CD4-positive, alpha-beta T cell treated with Interleukin-21 for 1 hour (primary cell): ENCODE measurements at places on chromosomes 2 and 18.
A peak's percentile ranks its signal among the peaks of the same experiment; 100 is the strongest.

GRCh38 chr2:9102861-9103662, 99.6 kb upstream of the MBOAT2 start:
- DNase-seq: no peak

- peak; percentile 71 for DNase-seq
Measured at GRCh38 chr2:147989809-147990403, 30.6 kb downstream of the ORC4 start.

GRCh38 chr2:123103902-123104301, 921.2 kb upstream of the CNTNAP5 start:
- no peak for DNase-seq

DNA sequence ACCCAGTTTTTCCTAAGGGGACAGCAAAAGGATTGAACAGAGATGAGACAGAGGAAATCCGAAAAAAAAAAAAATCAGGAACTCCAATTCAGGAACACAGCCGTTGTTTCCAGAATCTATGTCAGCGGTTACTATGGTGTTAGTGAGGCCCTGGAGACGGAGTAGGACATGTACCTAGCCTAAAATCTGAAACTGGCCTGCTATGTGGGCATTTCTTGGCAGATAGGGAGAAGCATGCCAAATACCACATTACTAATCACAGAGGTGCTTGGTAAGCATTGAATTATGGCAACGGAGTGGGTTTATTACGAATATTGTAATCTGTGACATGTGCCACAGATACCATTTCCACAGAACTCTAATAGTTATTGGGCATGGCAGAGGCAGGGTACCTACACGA, 530.6 kb downstream of the CCDC85A start:
- no peak for DNase-seq

GRCh38 chr2:177165721-177166711, 46.6 kb upstream of the HNRNPA3 start:
- peak; percentile 26 for DNase-seq

- no peak for DNase-seq
Measured at GRCh38 chr2:233707940-233708644, 4.6 kb upstream of the UGT1A5 start.

GRCh38 chr2:180519276-180519675, 461.1 kb upstream of the UBE2E3 start:
- no peak for DNase-seq

GRCh38 chr2:71453404-71454220, at the start of gene DYSF:
Gene DYSF (plus strand): TSS chr2:71453561.
- no peak for DNase-seq

DNA sequence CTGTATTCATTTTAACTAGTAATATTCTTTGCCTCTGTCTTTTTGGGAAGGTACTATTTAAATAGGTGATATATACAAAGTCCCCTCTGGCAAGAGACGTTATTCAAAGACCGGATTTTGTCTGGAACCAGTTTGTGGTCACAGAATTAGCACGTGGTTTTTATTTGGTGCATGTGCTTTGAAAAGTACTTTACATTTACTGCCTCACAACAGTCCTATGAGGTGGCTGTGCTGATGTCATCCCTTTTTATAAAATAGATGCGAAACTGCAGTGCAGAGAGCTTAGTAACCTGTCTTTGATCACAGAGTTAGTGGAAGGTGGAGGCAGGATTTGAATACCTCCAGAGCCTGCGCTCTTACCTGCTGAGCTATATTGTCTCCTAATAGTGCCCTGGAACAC, 4.0 kb downstream of the LPIN1 start:
- peak; percentile 84 for DNase-seq

- DNase-seq: no peak
Measured at GRCh38 chr2:95401480-95401879, 1.0 kb upstream of the FAHD2A start.

- DNase-seq: no peak
Measured at GRCh38 chr2:120964819-120965218, 229.2 kb downstream of the GLI2 start.

- DNase-seq: no peak
Measured at GRCh38 chr2:9971105-9971818, 19.8 kb downstream of the GRHL1 start.

DNA sequence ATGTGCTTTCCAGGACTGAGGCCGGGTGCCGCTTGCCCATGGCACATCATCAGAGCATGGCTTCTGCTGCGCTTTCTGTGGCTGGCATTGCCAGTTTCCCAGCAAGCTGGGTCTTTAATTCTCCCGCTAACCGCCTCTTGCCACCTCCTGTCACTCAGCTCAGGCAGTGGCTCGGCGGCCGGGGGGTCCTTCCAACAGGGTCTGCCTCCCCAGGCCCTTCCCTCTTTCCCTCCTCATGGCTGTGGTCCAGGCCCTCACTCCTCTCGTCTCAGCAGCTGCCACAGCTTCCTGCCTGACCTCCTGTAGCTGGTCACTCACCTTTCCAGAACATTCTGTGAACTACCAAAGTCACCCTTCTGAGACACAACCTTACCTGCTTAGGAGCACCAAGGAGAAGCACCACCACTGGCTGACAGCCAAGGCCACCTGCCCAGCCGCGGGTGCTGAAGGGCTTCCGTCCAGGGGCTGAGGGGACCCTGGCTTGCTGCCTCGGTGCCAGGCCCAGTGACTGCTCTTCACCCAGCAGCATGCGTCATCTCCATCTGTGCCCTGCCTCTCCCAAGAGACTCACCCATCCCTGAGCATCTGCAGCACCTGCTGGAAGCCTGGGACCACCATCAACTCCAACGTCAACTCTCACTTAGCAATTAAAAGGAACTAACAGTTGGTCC, 22.6 kb downstream of the CHMP1B start:
- no peak for DNase-seq

GRCh38 chr2:159131267-159131913, 155.1 kb downstream of the WDSUB1 start:
- no peak for DNase-seq

- no peak for DNase-seq
Measured at GRCh38 chr18:74819433-74820059, 221.9 kb downstream of the ZNF407 start.

- DNase-seq: no peak
Measured at GRCh38 chr2:15835991-15836688, 104.2 kb upstream of the MYCN start.

- DNase-seq: no peak
Measured at GRCh38 chr2:16272038-16272788, 331.9 kb downstream of the MYCN start.

GRCh38 chr2:14621114-14621513, 11.4 kb upstream of the LRATD1 start:
- no peak for DNase-seq

DNA sequence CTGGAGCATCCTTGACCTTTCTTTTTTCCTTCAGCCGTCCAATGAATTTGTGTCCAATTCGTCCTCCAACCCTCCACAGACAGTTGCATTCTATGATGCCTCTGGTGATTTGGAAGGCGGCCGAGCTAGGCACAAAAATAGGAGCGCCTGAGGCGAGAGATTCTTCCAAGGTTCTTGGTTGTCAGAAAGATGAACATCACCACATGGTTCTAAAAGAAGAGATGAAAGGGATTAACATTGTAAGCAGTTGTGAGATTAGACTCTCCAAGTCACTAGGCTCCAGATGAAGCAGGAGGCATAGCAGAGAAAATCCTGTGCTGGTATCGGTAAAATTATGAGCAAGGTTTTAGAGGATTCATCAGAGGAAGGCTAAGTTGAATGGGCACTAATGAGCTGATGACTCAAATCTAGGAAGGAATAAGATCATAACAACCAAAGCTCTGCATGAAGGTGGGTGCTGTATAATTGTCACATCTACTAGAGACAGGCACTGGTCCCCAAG, 75.4 kb upstream of the MAP4K3 start:
- no peak for DNase-seq

GRCh38 chr18:12921178-12921577, 26.6 kb upstream of the SEH1L start:
- peak; percentile 65 for DNase-seq

GRCh38 chr2:76316691-76317090, 606.0 kb upstream of the GCFC2 start:
- DNase-seq: no peak

DNA sequence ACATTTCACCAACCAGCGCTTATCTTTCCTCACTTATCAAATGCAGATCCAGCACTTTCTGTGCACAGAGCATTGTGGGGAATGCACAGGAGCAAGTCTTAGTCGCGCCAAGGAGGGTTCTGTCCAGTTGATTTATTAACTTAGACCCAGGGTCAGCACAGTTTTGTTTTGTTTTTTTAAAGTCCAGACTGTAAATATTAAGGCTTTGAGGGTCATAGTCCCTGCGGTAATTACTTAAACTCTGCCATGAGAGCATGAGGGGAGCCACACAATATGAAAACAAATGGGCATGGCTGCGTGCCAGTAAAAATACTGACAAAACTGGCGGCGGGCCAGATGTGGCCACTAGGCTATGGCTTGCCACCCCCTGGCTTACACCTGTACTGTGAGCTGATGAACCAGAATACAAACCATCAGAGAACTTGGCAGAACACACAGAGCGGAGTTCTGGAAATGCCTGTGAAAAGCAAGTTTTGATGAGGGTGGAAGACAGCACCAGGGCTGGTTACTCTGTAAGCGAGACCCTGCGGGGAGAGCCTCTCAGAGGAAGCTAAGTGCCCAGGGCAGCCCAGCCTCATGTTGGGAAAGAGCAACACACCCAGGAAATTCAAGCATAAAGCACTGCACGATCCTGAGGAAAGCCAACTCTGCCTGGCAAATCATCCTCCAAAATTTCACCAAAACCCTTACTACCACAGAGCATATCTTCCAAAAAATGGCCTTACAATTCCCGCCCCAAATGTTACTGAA, 43.6 kb downstream of the L3MBTL4 start:
- DNase-seq: no peak

DNA sequence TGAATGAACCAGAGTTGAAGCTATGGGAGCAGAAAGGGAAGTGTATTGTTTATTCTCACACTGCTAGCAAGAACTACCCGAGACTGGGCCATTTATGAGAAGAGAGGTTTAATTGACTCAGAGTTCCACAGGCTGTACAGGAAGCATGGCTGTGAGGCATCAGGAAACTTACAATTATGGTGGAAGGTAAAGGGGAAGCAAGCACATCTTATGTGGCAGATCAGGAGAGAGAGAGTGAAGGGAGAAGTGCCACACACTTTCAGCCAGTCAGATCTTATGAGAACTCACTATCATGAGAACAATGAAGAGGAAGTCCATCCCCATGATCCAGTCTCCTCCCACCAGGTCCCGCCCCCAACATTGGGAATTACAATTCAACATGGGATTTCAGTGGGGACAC, 383.2 kb upstream of the SLC14A2 start:
- no peak for DNase-seq

DNA sequence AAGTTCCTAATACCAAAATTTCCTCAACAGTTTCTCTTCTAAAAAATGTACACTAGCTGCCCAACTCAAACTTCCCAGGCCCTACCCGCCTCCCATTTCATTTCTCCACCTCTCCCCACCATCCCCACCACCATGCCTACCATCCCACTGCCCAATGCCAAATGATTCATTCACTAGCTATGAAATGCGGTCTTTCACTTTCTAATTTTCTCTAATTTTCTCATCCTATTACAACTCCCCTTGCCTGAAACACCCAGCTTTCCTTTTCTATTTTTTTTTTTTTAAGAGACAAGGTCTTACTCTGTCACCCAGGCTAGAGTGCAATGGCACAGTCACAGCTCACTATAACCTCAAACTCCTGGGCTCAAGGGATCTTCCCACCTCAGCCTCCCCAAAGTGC, 38.4 kb downstream of the KIDINS220 start:
- no peak for DNase-seq

- no peak for DNase-seq
Measured at GRCh38 chr18:78480262-78481054, 499.2 kb upstream of the SALL3 start.

GRCh38 chr2:208440716-208441115, 34.1 kb downstream of the PTH2R start:
- no peak for DNase-seq

DNA sequence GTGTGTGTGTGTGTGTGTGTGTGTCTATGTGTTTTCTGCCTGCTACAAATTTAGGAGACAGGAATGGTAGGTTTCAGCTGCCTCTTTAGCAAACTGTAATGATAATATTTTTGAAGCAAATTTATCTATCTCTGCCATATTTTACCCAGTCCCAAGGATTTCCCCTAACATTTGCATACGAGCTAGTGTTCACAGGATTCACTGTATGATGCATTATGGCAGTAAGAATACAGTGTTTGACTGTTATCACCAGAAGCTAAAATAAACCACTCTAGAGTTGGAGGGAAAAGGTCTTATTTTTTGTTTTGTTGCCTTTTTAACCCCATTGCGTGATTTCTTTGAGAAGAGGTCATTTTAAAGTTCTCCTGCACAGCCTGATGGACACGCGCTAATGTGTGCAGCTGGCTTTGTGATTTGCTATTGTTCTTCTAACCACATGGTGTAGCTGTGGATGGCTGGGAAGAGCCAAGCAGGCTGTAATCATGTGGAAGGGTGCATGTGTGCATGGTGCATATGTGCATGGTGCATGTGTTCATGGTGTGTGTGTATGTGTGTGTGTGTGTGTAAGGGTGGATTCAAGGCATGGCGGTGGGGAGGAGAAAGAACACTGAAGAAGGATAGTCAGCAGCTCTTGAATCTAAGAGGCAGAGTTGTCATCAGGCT, 62.4 kb downstream of the PLB1 start:
- DNase-seq: no peak

- DNase-seq: no peak
Measured at GRCh38 chr18:8839281-8839680, 133.9 kb downstream of the MTCL1 start.

DNA sequence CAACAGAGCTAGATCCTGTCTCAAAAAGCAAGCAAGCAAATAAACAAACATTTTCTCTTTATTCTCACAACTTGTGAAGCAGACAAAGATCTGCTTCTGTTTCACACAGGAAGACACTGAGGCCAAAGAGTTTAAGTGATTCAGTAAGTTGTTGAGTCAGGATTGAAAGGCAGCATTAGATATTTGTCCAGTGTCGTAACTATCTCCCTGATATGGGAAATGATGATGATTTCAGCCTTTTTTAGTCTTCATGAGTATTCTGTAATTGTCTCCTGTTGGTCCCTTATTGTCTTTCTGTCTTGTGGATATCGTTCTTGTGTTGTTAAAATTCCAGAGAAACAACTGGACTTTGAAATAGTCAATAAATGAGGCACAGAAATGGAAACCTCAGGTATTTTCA, 59.6 kb downstream of the GATA6 start:
- no peak for DNase-seq

DNA sequence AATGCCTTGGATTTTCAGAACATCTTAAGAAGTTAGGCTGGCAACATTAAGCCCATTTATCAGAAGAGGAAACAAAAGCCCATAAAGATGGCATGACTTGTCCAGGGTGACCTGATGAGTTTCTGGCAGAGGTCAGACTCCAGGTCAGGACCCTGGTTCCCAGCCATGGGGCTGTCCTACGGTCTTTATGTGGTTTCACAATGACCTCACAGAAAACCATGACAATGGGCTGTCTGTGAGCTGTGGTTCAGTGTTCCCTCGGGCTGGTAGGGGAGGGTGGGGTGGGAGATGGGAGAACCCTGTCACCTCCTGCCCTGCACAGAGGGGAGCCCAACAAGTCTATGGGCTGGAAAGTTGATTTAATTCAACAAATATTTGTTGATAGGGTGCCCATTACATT, 101.8 kb downstream of the LOXHD1 start:
- no peak for DNase-seq
